ENCODE measurements at places on chromosomes 13 and 19. TPM values are rescaled to one million over a fixed set of nuclear protein-coding genes. Genes with fewer than 3 reads are reported as not detected.
A peak's percentile ranks its signal among the peaks of the same experiment; 100 is the strongest.

The ZNF765 gene
- 10.5 TPM for total RNA-seq

The FXYD3 gene
- not detected for total RNA-seq

The KCNN1 gene
- total RNA-seq = 0.14 TPM

The NBEA gene
- total RNA-seq = 0.14 TPM

The CLEC11A gene
- 1.7 TPM for total RNA-seq

The FAM124A gene
- 0.64 TPM for total RNA-seq

GRCh38 chr19:45901912-45902650, at the start of gene MYPOP:
Gene MYPOP, minus strand, starts transcription at chr19:45902613. Its CDS starts 840 bp downstream, at chr19:45901773.
- DNase-seq = no peak
- peak within 1 kb of the TSS; percentile 79 for H3K27ac ChIP-seq
- peaks cover 24% of the 10 kb centered on the region for H3K36me3 ChIP-seq
- peak within 1 kb of the TSS; percentile 93 for H3K4me3 ChIP-seq
- H3K27me3 ChIP-seq = no peaks in the 10 kb centered on the region
- peaks cover 8% of the 10 kb centered on the region for H3K4me1 ChIP-seq

DNA sequence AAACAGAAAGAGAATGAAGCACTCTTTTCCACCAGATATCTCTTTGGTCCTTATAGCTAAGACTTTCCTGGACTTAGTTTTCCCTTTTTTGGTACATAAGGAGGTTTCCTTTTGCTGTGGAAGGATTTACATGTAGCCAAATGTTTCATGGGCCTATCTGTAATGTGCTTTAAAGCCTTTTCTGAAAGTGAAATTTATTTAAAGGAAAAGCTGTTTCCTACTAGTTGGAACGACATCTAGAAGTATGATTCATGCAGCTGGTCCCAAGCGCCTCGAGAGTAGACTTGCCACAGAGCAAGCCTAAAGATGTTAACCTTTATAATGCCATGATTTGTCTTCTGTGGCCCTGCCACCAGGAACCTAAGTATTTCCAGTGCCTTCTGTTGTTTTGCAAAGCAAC, 390.3 kb downstream of the DLEU7 start:
- H3K4me1 ChIP-seq = no peaks in the 10 kb centered on the region
- H3K27ac ChIP-seq = no peak overlapping the region
- no peak for DNase-seq
- no peak overlapping the region for H3K4me3 ChIP-seq
- no peaks in the 10 kb centered on the region for H3K36me3 ChIP-seq

DNA sequence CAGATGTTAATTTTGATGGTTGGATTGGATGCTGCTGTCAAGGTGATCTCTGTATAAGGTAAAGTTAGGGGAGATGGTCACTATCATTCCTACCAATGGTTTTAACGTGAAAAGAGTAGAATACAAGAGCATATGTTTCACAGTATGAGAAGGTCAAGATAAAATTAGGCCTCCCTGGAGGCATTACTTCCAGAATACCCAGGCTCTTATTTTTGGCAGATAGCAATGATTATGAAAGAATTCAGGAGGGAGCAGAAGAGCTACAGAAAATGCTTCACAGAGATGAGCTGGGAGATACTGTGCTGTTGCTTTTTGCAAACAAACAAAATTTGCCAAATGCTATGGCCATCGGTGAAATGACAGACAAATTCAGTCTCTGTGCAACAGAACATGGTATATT, 547.5 kb upstream of the SPRY2 start:
- no peaks in the 10 kb centered on the region for H3K27me3 ChIP-seq
- no peak overlapping the region for H3K27ac ChIP-seq
- H3K4me1 ChIP-seq = no peaks in the 10 kb centered on the region
- no peak overlapping the region for H3K4me3 ChIP-seq

- no peaks in the 10 kb centered on the region for H3K36me3 ChIP-seq
- H3K4me3 ChIP-seq = no peak overlapping the region
- H3K27ac ChIP-seq = no peak overlapping the region
- H3K27me3 ChIP-seq = peaks cover 5% of the 10 kb centered on the region
- DNase-seq = no peak
Observed at GRCh38 chr13:33773790-33774462, 44.0 kb upstream of the RFC3 start.

- no peak for DNase-seq
- no peaks in the 10 kb centered on the region for H3K36me3 ChIP-seq
- no peaks in the 10 kb centered on the region for H3K27me3 ChIP-seq
- no peak overlapping the region for H3K27ac ChIP-seq
- H3K4me3 ChIP-seq = no peak overlapping the region
Observed at GRCh38 chr13:64278493-64278892, 2862.8 kb upstream of the PCDH20 start.

DNA sequence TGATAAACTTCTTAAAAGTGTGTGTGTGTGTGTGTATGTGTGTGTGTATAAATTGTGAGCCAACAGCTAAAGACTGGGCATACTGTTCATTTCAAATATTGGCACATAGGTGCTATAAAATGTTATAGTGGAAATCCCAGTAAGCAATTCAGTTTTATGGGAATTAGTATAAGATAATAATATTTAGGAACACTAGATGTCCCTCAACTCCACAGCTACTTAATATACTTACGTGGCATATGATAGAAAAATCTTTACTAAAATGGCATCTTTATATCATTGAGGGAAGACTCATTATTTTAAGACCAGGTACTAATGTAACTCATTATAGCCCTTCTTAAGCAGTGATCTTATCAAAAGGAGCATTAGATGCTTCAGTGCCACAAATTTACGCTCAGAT, 266.2 kb downstream of the MAB21L1 start:
- no peak overlapping the region for H3K27ac ChIP-seq
- no peak overlapping the region for H3K4me3 ChIP-seq
- no peaks in the 10 kb centered on the region for H3K36me3 ChIP-seq
- H3K4me1 ChIP-seq = no peaks in the 10 kb centered on the region
- no peak for DNase-seq
- H3K27me3 ChIP-seq = peaks cover 2% of the 10 kb centered on the region

GRCh38 chr19:55261671-55262126, 2.9 kb upstream of the PPP6R1 start:
- peaks cover 23% of the 10 kb centered on the region for H3K36me3 ChIP-seq
- no peaks in the 10 kb centered on the region for H3K27me3 ChIP-seq
- no peak overlapping the region for H3K4me3 ChIP-seq
- no peak overlapping the region for H3K27ac ChIP-seq
- no peak for DNase-seq
- peaks cover 20% of the 10 kb centered on the region for H3K4me1 ChIP-seq

- peaks cover 54% of the 10 kb centered on the region for H3K36me3 ChIP-seq
- H3K4me1 ChIP-seq = peaks cover 48% of the 10 kb centered on the region
- H3K27ac ChIP-seq = peak overlapping the region; percentile 99
- peak; percentile 100 for DNase-seq
- peak overlapping the region; percentile 94 for H3K4me3 ChIP-seq
Observed at GRCh38 chr19:58558623-58559274, 338 bp upstream of the UBE2M start.

- no peak overlapping the region for H3K4me3 ChIP-seq
- peak overlapping the region; percentile 83 for H3K27ac ChIP-seq
- DNase-seq = no peak
- peaks cover 48% of the 10 kb centered on the region for H3K4me1 ChIP-seq
Observed at GRCh38 chr19:10763828-10764339, 46.0 kb downstream of the DNM2 start.

GRCh38 chr19:17330262-17331044, 4.2 kb downstream of the ANO8 start:
- H3K27me3 ChIP-seq = peaks cover 9% of the 10 kb centered on the region
- no peak overlapping the region for H3K27ac ChIP-seq
- H3K4me3 ChIP-seq = no peak overlapping the region
- H3K36me3 ChIP-seq = peaks cover 16% of the 10 kb centered on the region
- DNase-seq = no peak

- H3K27ac ChIP-seq = no peak overlapping the region
- DNase-seq = no peak
- H3K27me3 ChIP-seq = no peaks in the 10 kb centered on the region
Observed at GRCh38 chr19:33391631-33392249, 18.2 kb downstream of the CEBPG start.

DNA sequence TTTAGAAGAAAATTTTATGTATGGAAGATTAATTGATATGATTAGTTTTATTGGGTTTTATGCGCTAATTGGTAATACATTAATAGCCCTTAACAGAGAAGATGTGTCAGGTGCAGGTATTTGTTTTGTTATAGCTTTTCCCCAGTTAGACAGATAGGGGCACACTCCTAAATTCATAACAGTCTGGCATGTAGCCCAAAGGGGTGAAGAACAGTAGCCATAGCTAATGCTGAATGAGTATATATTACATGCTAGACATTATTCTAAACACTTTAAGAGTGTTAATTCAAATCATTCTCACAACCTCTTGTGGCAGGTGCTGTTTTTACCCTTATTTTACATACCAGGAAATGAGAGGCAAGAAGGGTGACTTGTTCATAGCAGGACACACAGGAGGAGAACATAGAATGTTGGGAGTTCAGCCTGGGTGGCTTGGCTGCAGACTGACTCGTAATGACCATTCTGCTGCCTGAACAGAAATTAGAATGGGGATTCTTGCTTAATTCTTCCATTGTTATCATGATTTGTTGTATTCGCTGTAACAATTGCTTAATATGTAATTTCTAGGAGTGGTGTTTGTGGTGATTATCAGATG, 20.1 kb downstream of the PCCA start:
- no peak overlapping the region for H3K27ac ChIP-seq
- DNase-seq = no peak
- no peaks in the 10 kb centered on the region for H3K4me1 ChIP-seq
- H3K36me3 ChIP-seq = no peaks in the 10 kb centered on the region

DNA sequence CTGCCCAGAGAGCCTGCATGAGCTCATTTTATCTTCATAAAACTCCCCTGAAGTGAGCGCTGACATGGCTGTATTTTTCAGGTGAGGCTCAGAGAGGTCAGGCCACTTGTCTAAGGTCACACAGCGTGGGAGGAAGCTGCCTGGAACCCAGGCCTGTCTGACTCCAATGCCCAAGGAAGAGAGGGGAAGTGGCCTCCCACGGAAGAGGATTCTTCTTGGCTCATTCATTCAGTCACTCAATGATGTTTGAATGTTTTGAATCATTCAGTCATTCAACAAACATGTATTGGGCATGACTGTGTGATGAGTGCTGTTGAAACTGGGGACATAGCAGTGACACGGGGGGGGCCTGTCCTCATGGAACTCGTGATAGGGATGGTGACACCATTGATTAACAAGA, 12.0 kb downstream of the ACTL9 start:
- H3K27me3 ChIP-seq = peaks cover 15% of the 10 kb centered on the region
- H3K27ac ChIP-seq = no peak overlapping the region
- H3K36me3 ChIP-seq = no peaks in the 10 kb centered on the region
- H3K4me3 ChIP-seq = no peak overlapping the region
- no peak for DNase-seq

DNA sequence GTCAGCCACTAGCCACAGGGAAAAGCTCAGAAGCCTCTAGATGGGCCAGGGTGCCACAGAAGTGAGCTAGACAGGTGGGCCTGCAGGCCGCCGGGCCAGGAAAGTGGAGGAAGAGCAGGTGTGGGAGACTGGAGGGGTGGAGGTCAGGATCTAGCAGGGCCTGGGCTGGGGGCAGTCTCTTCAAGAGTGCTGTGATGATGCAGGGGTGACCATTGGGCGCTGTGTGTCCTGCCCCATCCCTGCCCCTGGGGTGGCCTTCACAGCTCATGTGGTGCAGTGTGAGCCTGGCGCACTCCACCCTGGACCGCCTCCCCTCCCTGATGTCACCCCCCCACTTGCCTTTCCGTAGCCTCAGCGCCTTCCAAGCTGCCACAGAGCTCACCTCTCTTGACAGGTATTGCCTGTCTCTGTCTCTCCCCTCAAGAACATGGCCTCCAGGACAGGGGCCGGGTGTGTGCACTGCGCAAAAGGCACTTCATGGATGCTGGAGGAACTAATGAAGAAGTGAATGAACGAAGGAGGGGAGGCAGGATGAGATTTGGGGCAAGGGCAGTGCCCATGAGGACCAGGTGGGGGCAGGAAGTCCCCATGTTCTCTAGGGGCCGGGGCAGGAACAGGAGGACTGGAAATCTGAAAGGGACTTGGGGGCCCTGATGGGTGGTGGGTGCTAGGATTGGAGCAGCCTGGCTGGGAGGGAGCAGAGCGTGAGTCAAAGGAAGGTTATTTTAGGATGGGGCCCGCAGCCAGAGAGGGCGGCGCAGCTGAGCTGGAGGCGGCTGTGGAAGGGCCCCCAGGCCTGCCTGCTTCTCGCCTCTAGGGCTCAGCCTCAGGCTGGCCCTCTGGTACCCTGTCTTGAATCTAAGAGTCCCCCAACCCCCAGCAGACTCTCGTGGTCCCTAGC, 6.6 kb downstream of the SSBP4 start:
- H3K36me3 ChIP-seq = peaks cover 9% of the 10 kb centered on the region
- H3K27ac ChIP-seq = peak overlapping the region; percentile 35
- peaks cover 40% of the 10 kb centered on the region for H3K4me1 ChIP-seq
- H3K4me3 ChIP-seq = no peak overlapping the region
- DNase-seq = no peak

GRCh38 chr13:110856942-110857835, 57.7 kb downstream of the ANKRD10 start:
- H3K27me3 ChIP-seq = peaks cover 4% of the 10 kb centered on the region
- H3K4me1 ChIP-seq = peaks cover 7% of the 10 kb centered on the region
- no peak overlapping the region for H3K4me3 ChIP-seq

DNA sequence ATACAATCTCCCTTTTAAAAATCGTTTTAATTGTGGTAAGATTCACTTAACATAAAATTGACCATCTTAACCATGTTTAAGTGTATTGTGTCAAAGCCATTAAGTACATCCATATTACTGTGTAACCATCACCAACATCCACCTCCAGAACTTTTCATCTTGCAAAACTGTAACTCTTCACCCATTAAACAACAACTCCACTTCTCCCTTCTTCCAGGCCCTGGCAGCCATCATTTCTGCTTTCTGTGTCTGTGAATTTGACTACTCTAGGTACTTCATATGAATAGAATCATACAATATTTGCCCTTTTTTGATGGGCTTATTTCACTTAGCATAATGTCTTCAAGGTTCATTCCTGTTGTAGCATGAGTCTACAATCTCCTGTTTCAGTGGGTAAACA, 36.5 kb upstream of the VWA8 start:
- H3K36me3 ChIP-seq = no peaks in the 10 kb centered on the region
- H3K27me3 ChIP-seq = peaks cover 31% of the 10 kb centered on the region
- H3K4me3 ChIP-seq = no peak overlapping the region
- peaks cover 2% of the 10 kb centered on the region for H3K4me1 ChIP-seq

DNA sequence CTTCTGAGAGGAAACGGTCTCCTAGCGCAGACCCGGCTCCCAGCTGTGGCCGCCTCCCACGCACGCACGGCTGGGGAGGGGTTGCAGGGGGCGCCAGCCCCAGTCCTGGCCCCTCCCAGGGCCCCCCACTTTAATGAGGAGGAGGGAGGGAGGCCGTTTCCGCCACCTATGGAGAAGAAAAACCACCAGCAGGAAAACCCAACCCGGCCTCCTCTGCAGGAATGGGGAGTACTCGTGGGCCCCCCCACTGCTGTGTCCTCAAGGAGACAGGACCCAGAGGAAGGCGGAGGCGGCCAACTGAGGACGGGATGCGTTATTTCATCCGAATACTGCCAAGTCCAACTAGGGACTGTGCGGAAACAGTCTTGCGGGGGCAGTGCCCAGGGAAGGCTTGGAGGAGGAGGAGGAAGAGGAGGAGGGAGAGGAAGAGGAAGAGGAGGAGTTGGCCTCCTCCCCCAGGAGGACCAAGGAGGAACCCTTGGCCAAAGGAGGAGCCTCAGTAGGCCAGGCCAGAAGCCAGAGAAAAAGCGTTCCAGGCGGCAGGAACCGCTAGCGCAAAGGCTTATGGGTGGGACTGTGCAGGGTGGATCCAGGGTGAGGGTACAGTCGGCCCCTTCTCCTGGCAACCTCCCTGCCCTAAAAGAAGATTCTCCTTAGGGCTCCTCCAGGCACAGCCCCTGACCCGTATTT, 3.9 kb upstream of the SSBP4 start:
- DNase-seq = no peak
- peaks cover 6% of the 10 kb centered on the region for H3K27me3 ChIP-seq
- peaks cover 43% of the 10 kb centered on the region for H3K4me1 ChIP-seq
- peaks cover 3% of the 10 kb centered on the region for H3K36me3 ChIP-seq

GRCh38 chr13:42968906-42969305, 23.1 kb downstream of the EPSTI1 start:
- H3K27ac ChIP-seq = no peak overlapping the region
- no peak overlapping the region for H3K4me3 ChIP-seq
- DNase-seq = no peak
- peaks cover 45% of the 10 kb centered on the region for H3K36me3 ChIP-seq

Data from activated T-helper 2 cell treated with anti-CD3 and anti-CD28 coated beads, Interferon-gamma antibody, Interleukin-2, Interleukin-4, amounts not matched to agents 10 μg/mL and 5 μg/mL and 100 μg/mL, durations not matched to agents 14 hours and 24 hours and 36 hours (primary cell).